ENCODE measurements at places on chromosomes 12 and 14. TPM values are rescaled to one million over a fixed set of nuclear protein-coding genes. Genes with fewer than 3 reads are reported as not detected.

DNA sequence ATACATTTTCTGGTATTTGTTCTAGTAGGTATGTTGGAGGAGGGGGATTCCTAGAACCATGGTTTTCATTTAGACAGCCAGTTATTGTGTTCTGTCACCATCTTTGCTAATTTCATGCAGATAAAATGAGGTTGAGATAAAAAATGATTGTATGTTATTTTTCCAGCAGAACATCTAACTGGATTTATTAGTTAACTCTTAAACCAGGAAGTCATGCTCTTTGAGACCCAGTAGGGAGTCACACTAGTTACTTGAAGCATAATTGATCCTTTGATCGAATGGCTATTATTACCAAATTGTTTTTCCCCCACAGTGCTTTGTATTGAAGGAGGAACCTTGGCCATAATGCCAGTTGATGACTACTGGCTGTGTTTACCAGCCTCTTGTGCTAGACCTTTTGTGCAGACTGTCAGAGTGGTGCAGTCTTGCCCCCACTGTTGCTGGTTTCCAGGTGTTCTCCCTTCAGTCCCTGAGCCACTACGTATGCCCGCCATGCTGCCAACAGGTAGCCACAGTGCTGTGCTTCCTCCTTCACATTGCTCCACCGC, 6.0 kb downstream of the EID3 start:
- H3K36me3 ChIP-seq: peaks cover 31% of the 10 kb centered on the region
- no peak for DNase-seq
- no peak overlapping the region for H3K4me3 ChIP-seq
- no peak overlapping the region for H3K27ac ChIP-seq
- H3K27me3 ChIP-seq: no peaks in the 10 kb centered on the region

ZDHHC22 gene
- not detected for total RNA-seq

DNA sequence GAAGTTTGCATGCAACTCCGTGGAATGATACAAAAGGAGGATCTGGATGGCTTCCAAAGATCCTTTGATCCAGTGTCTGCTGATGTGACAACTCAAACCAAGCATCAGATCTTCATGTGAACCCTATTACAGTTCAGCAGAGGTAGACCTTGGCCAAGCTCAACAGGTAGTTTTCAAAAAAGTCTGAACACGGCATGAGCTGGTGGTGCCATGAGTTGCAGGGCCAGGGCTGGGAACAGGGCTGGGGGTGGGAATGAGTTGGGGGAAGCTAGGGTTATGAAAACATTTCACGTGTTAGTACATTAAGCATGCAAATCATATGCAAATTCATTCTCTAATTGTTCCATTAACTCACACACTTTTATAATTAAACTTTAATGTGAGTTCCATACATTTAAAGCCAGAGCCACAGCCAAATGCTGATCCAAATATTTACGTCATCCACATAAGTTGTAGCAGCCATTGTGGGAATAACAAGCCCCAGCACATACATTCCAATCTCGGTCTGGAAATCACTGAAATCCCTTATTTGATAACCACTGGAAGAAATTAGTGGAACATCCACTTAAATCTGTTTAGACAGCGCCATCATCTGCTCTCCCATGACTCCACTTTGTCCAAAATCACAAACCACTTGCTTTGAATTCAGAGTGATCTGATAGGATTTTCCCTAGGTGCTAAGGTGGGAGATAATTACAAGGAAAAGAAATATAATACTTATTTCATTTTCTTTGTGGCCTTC, 158.5 kb downstream of the APAF1 start:
- H3K27me3 ChIP-seq: no peaks in the 10 kb centered on the region
- H3K4me3 ChIP-seq: no peak overlapping the region
- DNase-seq: no peak
- H3K27ac ChIP-seq: no peak overlapping the region
- H3K36me3 ChIP-seq: no peaks in the 10 kb centered on the region

FAM90A1 gene
- total RNA-seq: 0.30 TPM

ESR2 gene
- total RNA-seq: 0.08 TPM

- H3K4me3 ChIP-seq: peak overlapping the region; percentile 95
- no peaks in the 10 kb centered on the region for H3K27me3 ChIP-seq
- H3K36me3 ChIP-seq: peaks cover 38% of the 10 kb centered on the region
- H3K27ac ChIP-seq: peak overlapping the region; percentile 59
- H3K4me1 ChIP-seq: peaks cover 16% of the 10 kb centered on the region
- no peak for DNase-seq
Measured at GRCh38 chr12:57694459-57695019, 607 bp downstream of the OS9 start.

DNA sequence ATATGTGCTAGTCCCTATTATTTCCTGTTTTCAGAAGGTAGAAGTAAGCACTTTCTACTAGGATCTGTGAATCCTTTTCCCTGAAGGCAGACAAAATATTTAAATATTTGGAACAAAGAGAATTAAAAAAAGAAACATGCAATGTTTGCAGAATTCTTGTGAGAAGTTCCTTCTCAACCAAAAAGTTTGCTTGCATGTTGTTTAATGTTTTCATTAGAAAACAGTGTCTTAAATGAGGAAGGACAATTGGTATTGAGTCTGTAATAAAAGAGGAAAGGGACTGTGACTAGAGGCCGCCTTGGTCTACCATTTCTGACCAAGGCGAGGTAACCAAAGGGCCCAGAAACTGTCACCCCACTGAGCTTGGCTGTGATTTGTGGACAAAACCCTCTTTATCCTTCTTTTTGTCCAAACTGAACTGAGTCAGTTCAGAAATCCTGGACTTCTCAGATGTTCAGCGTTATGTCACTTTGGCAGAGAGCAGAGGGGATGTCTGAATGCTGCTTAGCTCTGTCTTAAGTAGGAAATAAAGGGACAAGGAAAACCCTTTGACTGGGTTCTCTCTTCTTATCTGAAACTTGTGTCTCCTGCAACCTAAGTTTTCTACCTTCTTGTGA, 129.8 kb upstream of the CPM start:
- H3K4me3 ChIP-seq: no peak overlapping the region
- H3K27me3 ChIP-seq: no peaks in the 10 kb centered on the region
- H3K27ac ChIP-seq: no peak overlapping the region
- DNase-seq: no peak
- no peaks in the 10 kb centered on the region for H3K36me3 ChIP-seq

DNA sequence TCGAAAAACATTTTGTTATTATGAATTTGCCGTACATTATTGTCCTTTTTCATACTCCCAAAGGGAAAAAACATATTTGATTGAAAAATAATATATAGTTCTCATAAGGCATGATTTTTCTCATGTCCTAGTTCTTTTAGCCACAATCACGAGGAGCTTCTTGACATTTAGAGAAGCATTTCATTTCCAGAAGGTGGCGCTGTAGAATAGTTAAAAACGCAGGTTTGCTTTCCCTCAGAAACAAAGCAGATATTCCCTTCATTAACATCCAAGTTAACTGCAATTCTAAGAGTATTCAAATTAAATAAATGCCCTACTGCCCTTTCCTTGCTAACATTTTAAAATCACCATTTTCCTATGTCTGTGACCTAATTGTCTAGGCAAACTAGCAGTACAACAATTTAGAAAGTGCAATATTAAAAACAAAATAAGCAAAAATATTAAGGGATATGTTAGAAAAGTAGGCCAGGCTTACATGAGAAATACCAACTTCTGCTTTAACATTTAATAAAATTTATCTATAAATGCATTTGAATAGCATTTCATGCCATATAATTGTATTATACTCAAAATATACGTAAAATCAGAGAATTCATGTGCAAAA, 10.9 kb upstream of the PIK3C2G start:
- no peaks in the 10 kb centered on the region for H3K36me3 ChIP-seq
- no peak for DNase-seq
- H3K27ac ChIP-seq: no peak overlapping the region
- no peaks in the 10 kb centered on the region for H3K27me3 ChIP-seq
- H3K4me1 ChIP-seq: no peaks in the 10 kb centered on the region

GRCh38 chr12:44875954-44876543, at the start of gene NELL2:
TSS of gene NELL2 (minus strand) at chr12:44876315. CDS start at chr12:44875869, 446 bp downstream.
- peak; percentile 76 for DNase-seq
- H3K4me3 ChIP-seq: peak within 1 kb of the TSS; percentile 82
- peaks cover 24% of the 10 kb centered on the region for H3K4me1 ChIP-seq
- peaks cover 9% of the 10 kb centered on the region for H3K27me3 ChIP-seq
- no peaks in the 10 kb centered on the region for H3K36me3 ChIP-seq
